ENCODE measurements at places on chromosomes 6 and 20.

DNA sequence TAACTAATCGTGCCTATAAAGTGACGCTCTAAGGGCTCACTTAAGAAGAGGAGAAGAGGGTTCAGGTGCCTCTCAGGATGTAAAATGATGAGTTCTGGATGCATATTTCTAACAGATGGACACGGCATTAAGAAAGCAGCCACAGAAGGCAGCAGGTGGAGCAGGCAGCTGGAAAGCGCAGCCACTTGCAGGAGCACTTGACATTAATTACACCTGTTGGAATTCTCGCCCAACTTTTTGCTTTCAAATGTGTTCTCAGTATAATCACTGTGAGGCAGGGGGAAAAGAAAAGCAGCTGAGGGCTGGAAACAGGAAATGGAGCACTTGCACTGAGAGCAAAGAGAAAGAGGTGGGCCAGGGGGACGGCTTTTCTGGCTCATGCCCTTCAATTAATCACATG is 164.2 kb downstream of the NKAIN2 start:
- no peak for DNase-seq

DNA sequence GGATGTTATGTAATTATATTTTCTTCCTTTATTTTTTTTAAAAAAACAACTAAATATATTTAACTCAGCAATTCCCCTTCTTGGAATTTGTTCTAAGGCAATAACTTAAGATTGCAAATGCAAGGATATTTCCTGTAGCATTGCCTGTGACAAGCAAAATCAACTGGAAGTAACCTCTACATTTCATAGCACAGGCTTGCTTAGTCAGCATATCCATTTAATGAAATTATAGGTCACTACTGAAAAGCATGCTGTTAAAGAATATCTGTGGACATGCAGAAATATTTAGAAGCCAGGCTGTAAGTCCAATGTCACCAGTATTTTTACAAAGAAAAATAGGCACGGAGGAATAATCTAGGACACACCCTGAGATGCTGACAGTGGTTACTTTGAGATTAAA is 8.7 kb upstream of the MEP1A start:
- no peak for DNase-seq

GRCh38 chr6:31528821-31529328 is at the start of gene MCCD1:
MCCD1 (plus strand) TSS chr6:31528962; CDS start chr6:31529015, 53 bp downstream.
- DNase-seq: no peak

DNA sequence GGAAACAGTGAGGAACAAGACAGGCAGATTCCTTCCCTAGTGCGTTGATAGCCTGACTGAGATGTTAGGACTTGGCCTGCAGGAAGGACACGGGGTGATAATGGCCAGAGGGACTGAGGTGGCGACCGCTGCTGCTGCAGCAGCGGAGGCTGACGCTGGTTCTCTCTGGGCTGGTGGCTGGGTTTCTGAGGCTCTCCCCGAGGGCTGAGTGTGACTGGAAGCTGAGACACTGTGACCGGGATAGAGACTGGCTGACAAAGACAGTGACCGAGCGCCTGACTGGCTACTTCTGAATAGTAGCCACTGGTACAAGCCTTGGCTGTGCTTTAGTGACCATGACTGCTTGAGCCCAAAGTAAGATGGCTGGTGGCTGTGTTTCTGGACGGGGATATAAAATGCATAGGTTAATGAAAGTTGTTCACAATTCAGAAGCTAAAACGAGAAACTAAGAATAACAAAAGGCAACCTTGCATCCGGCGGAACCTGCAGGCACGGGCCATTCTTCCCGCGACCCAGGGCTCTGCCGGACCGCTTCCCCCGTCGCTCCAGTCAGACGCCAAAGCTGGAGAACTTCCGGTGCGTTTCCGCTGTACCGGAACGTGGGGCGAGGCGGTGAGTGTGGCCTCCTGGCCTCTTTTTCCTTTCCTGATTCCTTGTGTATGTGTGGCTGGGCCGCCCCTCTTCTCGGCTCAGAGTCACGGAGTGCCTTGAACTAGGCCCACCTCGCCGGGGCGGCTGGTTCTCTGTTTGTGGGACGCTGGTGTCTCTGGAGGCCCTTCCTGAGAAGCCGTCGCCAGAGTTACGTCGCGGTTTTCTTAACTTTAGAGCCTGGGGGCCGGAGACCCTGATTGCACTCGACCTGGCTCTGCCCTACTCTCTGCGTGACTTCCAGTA is at the start of gene AAR2:
Gene AAR2 (plus strand): TSS at position 587 of the 894 bp plus-strand sequence. CDS start 3,391 bp downstream, outside the sequence.
- peak; percentile 44 for DNase-seq

DNA sequence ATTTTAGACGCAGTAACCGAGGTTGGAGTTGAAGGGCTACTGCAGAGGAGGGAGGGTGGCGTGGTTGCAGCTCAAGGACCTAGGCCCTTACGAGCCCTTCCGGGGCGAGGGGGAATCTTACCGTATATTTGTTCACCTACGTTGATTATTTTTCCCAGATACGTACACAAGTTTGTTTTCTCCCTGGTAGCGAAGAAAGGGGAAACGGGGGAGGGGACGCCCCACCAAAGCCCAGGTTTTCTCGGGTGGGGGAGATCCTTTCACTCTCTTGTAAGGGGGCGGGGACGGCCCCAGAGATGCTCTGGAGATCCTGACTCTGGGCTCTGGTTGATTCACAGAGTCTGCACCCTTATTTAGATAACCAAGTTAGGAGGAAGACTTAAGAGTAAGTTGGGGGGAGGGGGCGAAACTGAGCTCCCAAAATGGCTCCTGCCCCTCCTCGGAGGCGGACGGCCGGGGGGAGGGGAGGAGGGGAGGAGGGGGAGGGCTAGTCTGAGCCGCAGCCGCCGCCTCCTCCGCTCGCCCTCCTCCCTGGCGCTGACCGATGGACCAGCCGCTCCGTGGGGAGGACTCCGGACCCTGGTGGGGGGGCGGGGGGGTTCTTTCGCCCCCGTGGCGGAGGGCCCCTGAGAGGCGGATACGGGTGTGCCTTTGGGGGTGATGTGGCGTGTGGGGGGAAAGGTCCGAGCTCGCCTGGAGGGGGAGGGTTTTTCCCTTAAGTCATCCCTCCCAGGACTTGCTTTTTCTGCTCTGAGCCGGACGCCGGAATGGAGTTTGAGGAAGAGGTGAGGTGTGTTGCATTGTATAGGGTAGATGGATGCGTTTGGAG is 2.2 kb downstream of the BRD2 start:
- DNase-seq: peak; percentile 86

- peak; percentile 56 for DNase-seq
Measured at GRCh38 chr6:131937703-131938631, 13.2 kb downstream of the CCN2 start.

GRCh38 chr6:4322846-4323309 is 187.5 kb upstream of the ECI2 start:
- DNase-seq: no peak

DNA sequence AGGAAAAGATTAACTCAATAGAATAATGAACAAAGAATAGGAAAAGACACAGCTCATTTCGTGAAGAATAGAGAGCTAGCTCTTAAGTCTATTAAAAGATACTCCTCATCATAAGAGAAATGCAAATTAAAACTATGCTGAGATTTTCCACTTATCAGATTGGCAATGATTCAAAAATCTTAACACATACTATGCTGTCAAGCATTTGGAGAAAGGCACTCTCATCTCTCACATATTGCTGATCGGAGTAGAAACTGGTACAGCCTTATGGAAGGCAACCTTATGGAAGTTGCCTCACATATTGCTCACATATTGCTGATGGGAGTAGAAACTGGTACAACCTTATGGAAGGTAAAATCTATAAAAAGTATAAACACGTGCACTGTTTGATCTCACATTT is 21.4 kb upstream of the PLAGL1 start:
- no peak for DNase-seq

- no peak for DNase-seq
Measured at GRCh38 chr6:43900916-43901732, 131.1 kb downstream of the VEGFA start.

DNA sequence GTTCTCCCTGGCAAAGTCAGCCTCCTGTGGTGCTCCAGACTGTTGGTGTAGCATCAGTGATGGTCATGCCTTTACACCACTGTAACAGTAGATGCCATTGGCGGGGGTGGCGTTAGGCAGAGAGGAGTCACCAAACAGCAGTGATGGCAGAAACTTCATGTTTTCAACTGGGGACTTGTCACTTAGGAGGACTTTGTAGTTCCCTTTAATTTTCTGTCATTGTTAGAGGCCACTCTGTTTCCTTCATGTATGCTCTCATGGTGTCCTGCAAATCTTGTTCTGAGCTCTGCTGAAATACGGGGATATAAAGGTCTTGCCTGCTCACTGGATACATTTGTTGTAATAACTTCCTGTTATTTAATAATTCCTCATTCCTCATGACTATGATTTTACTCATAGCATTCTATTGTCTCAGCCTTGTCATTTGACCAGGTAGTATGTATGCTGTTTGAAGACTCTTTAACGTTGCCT is 4.6 kb downstream of the MAP3K4 start:
- no peak for DNase-seq

- DNase-seq: no peak
Measured at GRCh38 chr6:139834232-139834631, 459.8 kb upstream of the CITED2 start.

- no peak for DNase-seq
Measured at GRCh38 chr6:3991941-3992340, 87.0 kb downstream of the FAM217A start.

DNA sequence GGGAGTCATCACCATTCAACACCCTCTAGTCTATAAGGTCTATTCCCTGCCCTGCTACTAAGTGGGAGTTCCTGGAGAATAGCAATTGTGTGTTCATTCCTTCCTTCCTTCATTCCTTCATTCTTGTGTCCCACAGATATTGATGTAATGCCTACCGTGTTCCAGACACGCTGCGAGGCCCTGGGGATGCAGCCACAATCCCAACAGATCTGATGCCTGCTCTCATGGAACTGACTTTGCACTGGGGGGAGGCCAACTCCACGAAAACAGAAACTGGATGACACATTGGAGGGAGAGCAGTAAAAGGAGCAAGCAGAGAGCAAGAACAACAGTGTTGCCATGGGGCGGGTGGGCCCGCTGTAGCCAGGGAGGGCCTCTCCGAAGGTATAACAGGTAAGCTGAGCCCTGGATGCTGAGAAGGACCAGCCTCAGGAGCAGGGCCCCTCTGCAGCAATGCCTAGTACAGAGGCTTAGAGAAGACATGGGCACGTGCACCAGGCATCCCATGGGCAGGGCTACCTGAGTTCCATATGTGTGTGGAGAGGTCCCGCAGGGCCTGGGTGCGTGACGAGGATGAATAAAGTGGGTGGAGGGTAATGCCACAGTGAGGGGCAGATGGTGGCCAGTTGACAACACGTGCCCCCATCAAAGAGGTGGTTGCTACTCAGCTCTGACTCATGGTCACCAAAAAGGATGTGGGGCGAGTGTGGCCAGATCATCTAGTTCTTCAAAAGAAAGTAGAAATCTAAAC is 173.9 kb downstream of the NFATC2 start:
- no peak for DNase-seq

GRCh38 chr6:15987569-15987968 is 141.3 kb upstream of the MYLIP start:
- DNase-seq: no peak

GRCh38 chr6:148517470-148517869 is 174.8 kb downstream of the SASH1 start:
- DNase-seq: no peak

GRCh38 chr20:50259705-50260478 is 69.3 kb downstream of the CEBPB start:
- no peak for DNase-seq

GRCh38 chr6:32370505-32370904 is 1.2 kb downstream of the TSBP1 start:
- no peak for DNase-seq

DNA sequence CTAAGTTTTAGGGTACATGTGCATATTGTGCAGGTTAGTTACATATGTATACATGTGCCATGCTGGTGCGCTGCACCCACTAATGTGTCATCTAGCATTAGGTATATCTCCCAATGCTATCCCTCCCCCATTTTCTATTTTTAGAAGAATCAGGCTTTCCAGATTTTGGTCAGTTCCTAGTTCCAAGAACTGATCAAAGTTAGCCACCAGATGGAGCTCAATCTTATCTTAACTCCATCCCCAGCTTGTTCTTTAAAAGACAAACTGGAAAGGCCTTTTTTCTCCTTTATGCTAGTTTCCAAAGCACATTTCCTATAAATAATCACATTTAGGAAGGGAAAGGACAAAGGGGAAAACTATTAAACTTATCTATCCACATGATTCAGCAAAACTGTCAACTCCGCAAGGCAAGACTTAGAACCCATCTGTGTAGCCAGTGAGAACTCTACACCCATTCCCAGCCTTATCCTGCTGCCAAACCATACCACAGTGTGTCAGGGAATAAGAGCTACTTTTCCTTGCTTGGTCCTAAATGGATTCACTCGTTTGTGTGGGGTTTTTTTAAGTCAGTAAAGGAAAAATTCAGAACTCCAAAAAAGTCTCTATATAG is 22.8 kb upstream of the KHDC1 start:
- peak; percentile 23 for DNase-seq

- DNase-seq: no peak
Measured at GRCh38 chr6:88004707-88005106, 42.9 kb upstream of the SPACA1 start.

GRCh38 chr6:32969685-32970412 is 1.5 kb downstream of the BRD2 start:
- DNase-seq: peak; percentile 93

DNA sequence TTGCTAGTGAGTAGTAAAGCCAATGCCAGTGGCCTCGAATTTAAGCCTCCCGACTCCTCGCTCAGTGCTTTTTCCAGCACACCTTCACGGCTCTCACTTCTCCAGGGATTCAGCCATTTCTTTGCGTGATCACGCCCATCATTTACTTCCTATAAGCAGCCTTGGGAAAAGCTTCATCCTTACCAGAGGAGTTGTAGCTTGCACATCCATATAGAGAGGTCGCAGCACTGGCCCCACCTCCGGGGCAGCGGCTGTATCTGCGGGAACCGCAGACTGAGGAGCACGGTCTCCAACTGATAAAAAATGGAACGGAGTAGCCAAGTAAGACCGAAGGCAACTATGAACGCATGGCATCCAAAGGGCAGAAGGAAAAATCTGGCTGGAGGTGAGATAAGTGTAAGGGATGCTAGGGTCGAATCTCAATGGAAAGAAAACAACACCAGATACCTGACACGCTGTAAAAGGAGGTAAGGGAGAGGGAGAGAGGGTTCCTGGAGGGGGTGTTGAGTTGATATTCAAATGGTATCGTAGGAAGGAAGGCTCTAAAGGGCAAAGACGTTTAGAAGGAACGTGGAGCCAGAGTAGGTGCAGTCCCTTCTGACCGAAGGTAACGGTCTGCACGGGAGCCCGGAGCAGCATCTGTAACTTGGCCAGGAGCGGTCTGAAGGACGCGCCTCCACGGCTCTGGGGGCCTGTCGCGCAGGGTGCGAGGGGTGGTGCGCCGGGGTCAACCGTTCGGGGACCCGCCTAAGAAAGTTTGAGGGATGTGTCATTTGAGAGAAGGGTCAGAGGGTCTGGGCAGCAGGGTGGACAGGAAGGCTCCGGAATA is 640 bp downstream of the NFS1 start:
- DNase-seq: no peak

DNA sequence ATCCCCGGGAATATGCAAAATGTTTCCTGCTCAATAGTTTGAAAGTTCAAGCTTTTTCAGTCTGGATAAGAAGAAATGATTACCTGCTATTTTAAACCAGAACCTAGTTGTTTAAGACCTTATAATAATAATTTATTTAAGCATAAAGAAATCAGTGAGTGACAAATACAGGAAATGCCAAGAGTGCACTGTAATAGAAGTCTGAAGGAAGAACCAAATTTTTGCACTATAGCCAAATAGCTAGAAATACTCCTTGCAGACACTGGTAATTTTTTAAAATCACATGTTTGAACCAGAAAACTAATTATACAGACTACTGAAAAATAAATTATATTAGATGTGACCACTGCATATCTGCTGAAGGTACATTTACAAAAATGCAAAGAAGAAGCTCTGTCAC is 93.2 kb downstream of the MMS22L start:
- no peak for DNase-seq

- DNase-seq: no peak
Measured at GRCh38 chr20:31363295-31363694, 5.1 kb upstream of the DEFB118 start.

GRCh38 chr6:34484899-34485298 is 19.0 kb downstream of the PACSIN1 start:
- no peak for DNase-seq
